ENCODE measurements at places on chromosomes 16 and 17.
A peak's percentile ranks its signal among the peaks of the same experiment; 100 is the strongest.

DNA sequence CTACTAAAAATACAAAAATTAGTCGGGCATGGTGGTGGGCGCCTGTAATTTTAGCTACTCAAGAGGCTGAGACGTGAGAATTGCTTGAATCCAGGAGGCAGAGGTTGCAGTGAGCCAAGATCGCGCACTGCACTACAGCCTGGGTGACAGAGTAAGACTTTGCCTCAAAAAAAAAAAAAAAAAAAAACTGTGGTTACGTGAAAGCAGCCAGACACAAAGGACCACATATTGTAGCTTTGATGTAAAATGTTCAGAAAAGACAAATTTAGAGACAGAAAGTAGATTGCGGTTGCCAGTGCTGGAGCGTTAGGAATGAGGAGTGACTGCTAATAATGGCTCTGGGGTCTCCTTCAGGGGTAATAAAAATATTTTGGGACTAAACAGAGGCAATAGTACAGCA lies 4.0 kb upstream of the MEAK7 start:
- DNase-seq = no peak

- no peak for DNase-seq
Measured at GRCh38 chr17:39648616-39649366, 11.8 kb downstream of the STARD3 start.

DNA sequence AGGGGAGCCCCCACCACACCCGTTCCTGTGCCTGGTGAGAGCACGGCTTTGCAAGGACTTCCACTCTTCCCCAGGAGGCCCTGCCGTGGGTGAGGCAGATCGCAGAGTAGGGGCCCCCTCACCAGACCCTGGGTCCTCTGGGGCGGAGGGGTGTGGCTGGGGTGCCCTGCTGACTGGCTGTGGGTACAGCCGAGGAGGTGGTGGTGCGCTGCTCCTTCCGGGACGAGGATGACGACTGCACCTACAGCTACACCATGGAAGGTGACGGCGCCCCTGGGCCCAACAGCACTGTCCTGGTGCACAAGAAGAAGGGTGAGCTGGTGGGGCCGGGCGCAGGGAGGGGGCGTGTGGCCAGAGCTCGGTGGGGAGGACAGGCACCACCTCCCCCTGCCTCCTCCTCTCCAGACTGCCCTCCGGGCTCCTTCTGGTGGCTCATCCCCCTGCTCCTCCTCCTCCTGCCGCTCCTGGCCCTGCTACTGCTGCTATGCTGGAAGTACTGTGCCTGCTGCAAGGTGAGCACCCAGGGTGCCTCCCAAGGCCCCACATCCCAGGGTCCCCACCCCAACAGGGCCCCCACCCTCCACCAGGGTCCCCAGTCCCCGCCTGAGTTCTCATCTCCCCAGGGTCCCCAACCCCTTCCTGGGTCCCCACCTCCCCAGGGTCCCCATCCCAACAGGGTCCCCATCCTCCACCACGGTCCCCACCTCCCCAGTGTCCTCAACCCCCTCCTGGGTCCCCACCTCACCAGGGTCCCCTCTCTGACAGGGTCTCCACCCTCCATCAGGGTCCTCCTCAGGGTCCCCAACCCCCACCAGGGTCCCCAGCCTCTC lies 16.1 kb downstream of the ITGB4 start:
- no peak for DNase-seq

DNA sequence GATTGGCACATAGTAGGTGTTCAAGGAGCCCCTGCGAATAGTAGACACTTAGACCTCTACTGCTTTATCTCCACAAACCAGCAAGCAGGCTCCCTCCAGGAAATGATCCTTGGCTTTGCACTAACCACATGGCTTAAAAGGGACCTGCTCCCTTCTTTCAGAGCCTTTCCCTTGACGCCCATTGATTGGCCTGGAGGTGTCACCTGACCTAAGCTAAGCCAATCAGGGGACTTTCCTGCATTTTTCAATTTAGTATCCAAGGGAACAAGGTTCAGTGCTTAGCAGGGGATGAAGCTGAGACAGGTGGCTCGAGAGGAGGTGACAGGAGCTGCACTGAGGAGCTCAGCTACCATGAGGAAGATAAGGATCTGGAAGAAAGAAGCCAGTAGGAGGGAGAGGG lies 52.8 kb downstream of the CLEC19A start:
- peak; percentile 35 for DNase-seq

DNA sequence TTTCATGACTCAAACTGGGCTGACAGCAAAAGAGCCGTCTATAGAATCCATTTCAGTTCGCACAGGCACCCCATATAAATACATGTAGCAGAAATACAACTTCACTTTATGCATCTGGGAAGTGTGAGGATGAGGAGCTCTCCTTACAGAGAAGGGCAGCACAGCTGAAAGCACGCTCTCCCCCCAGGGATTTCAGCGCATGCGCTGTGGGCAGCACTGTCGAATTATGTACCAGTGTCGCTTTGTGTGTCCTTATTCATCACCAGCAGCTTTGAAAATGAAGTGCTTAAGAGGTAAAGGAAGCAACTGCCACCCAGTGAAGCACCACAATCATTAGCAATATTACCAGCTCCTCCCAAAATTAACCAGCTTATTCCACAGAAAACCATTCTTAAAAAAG lies 39.9 kb downstream of the CEP95 start:
- DNase-seq = no peak

DNA sequence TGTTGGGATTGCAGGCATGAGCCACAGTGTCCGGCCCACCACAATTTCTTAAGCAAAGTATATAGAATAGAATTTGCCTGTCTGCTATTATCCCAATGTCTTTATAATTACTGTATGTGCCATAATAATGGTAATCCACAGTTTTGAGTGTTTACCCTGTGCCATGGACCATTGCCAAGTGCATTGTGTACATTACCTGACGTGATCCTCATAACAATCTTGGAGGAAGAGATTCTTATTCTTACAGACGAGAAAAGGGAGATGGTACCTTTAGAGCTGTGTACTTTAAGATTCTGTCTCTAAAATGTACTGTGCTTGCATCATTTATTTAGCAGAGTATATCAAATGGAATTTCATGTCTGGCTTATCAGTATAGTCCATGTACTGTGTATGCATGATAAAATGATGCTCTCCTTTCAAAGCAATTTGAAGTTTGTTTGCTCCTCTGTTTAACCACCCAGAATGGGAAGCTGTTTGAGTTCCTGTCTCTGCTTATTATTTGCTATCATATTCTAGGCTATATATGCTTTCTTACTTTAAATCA lies 13.8 kb upstream of the CDR2 start:
- DNase-seq = no peak

- DNase-seq = no peak
Measured at GRCh38 chr17:50690887-50691549, 16.7 kb downstream of the ANKRD40 start.

DNA sequence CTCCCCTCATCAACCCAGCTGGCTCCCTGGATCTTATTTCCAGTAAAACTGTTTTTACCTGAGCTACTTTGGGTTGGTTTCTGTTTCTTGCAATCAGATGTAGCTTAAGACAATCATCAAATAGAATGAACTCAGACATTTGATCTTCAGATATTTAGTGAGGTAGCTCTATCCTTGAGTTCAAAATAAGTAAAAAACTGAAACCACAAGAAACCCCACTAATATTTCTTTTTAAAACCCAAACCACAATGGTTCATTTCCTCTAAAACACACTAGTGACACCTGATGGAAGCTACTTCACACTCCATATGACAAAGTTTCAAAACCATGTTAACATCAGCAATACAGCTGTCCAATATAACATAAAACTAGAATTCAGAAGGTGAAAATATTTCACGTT lies 37.8 kb downstream of the CACNG1 start:
- no peak for DNase-seq

DNA sequence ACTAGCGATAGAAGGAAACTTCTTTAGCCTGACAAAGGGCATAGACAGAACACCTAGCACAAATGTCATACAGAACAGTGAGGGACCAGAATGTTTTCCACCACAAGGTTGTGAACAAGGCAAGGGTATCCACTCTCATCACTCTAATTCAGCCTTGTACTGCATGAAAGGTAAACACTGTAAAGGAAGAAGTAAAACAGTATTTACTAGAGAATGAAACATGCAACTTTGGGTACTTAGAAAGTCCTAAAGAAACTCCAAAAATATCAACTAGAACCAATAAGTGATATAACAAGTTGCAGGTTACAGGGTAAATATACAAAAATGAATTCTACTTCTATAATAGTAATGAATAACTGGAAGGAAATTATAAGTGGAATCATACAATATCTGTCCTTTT lies 32.2 kb downstream of the BRIP1 start:
- DNase-seq = no peak

DNA sequence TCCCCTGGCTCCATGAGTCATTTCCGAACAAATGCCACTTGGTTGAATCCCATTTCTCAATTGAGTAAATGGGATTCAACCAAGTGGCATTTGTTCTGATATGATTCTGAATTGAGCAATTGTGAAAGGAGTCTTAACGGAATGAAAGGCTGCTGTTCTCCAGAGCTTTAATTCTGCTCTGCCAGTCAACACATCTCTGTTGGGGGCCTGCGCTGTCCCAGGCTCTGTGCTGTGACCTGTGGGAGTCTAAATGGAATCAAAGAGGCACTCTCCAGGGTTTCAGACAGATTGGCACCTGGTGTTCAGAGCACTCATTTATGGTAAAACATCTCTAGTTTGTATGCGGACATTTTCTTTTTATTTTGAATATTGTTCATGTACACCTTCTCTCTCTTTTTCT lies 126.2 kb downstream of the WSCD1 start:
- no peak for DNase-seq

DNA sequence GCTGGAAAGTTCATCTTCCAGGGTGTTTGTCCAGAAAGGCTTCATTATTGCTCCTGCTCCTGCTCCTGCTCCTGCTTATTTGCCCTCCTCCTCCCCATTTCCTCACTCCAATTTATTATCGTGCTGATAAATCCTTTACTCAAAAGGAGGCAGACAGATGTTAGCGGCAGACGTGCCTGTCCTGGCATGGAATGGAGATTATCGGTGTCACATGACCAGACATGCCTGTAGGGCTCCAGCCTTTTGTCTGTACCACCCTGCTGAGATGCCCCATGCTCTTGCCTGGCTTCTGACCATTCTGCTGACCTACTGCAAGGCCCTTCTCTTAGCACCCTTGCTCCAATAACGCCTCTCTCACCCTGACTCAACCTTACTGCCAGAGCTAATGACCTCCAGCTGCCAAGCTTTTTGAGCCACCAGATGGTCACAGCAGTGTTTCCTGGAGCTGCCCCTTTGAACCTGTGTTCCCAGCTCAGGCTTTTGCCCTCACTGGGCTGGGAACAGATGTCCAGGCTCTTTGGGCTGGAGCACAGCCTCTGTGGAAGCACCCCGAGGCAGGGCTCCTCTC lies 12.8 kb downstream of the DNAH9 start:
- peak; percentile 81 for DNase-seq

GRCh38 chr17:39663688-39664580 lies 1.2 kb upstream of the TCAP start:
- no peak for DNase-seq
